GM23338 (cell line): ENCODE measurements at places on chromosomes 11 and 22. TPM values are rescaled to one million over a fixed set of nuclear protein-coding genes. Genes with fewer than 3 reads are reported as not detected.

DNA sequence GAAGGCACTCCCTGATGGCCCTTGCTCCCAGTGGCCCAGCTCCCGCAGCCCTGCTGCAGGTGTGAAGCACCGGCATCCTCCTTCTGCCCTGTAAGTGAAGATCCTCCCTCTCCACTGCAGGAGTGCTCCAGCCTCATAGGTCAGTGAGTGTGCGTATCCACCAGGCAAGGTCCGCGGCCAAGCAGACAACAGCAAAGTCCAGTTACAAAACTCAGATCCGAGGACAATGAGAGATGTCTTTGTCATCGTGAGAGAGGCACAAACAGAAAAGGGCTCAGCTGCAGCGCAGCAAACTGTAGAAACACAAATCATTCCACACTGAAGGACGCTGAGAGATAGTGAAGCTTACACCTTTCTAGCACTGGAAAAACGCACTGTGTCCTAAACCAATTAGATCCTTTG lies 46.1 kb downstream of the MYH9 start:
- DNase-seq, result no peak

The ASPHD2 gene
- 6.0 and 8.3 TPM in 2 replicates for polyA plus RNA-seq

DNA sequence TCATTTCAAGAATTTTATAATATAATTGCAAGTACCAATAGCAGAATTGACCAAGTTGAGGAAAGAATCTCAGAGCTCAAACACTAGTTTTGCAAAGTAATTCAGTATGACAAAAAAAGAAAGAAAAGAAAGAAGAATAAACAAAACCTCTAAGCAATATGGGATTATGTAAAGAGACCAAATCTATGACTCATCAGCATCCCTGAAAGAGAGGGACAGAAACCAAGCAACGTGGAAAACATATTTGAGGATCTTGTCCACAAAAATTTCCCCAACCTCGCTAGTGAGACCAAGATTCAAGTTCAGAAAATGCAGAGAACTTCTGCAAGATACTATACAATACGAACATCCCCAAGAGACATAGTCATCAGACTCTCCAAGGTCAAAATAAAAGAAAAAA lies 203.7 kb upstream of the DDI1 start:
- no peak for DNase-seq

The NXPE1 gene
- polyA plus RNA-seq, result not detected in 2 replicates

DNA sequence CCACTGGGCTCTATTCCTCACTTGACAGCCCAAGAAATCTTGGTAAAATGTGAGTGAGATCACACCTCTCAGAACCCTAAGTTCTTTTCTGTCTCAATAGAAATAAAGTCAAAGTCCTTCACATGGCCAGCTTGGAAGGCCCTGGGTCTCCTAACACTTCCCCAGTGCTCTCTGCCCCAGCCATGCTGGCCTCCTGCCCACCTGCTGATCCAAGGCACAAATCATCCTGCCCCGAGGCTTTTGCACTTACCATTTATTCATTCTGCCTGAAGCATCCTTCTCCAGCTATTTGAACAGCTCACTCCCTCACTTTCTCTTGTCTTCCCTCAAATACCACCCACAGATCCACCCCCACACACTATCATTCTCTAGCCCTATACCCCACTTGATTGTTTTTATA lies 26.4 kb downstream of the ISX start:
- no peak for DNase-seq

GRCh38 chr22:41110968-41111367 lies 18.6 kb downstream of the EP300 start:
- no peak for DNase-seq

DNA sequence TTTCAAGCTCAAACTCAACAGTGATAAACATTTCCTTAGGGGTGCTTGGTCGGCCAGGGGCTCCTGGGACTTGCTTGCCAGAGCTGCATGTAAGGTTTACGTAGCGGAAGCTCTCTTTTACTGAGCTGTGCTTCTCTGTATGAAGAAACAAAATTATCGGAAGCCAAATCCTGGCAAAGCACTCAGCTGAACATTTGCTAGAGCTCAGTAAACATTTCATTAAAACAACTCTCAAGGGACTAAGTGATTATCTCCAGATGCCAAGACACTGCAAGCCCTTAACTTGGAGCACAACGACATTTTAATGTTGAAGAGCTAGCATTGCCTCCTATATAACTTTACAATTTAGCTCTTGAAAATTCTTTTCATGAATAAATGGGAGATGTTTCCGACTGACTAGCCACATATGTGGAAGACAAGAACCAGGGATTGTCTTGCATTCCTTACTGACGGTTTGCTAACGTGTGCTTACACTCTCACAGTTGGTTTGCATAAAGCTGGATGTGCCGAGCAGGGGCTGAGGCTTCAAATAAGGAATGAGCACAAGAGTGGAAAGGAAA lies 43.4 kb downstream of the SCUBE2 start:
- peak; percentile 22 for DNase-seq

The CTTN gene
- 148 and 163 TPM in 2 replicates for polyA plus RNA-seq

The RTN4RL2 gene
- polyA plus RNA-seq, result 13.1 and 13.9 TPM in 2 replicates

- DNase-seq, result peak; percentile 14
Measured at GRCh38 chr11:110044226-110044968, 48.8 kb upstream of the ZC3H12C start.

- DNase-seq, result peak; percentile 83
Measured at GRCh38 chr11:114026355-114026754, 33.2 kb upstream of the ZBTB16 start.

- no peak for DNase-seq
Measured at GRCh38 chr11:111305876-111306275, 7.5 kb downstream of the POU2AF3 start.

DNA sequence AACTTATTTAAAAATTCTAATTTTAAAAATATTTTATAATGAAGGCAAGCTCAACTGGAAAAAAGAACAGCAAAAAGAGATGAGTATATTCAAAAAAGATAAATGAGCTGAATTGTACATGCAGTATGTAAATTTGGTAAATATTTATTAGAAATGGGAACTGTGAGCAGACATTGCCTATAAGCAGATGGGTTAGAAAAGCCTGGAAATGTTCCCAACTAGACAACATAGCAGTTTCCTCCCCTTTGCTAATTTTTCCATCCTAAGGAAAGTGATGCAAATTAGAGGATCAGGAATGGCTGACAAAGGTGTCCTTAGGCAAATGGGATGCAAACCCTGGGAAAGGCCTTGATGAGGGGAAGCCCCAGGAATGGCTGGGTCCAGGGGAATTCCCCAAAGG lies 37.2 kb downstream of the TP53I11 start:
- DNase-seq, result no peak

The MGAT3 gene
- polyA plus RNA-seq, result 1.6 and 1.7 TPM in 2 replicates

DNA sequence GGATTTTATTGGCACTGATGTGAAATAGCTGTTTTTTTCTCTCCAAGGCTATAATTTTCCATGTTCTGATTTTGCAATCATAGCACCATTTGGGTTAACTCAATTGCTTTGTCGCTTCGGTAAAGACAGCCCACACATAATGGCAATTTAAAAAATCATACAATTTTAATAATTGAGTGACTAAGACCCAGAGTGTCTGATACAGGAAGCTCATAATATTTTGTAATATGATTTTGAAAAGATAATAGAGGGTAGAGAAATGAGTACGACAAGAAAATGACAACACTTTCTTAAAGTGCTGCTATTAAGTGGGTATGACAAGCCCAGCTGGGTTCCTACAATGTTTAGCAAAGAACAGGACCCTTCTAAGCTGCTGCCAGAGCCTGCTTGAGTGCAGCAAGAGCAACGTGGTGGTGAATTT lies 439.1 kb downstream of the METTL15 start:
- DNase-seq, result no peak

DNA sequence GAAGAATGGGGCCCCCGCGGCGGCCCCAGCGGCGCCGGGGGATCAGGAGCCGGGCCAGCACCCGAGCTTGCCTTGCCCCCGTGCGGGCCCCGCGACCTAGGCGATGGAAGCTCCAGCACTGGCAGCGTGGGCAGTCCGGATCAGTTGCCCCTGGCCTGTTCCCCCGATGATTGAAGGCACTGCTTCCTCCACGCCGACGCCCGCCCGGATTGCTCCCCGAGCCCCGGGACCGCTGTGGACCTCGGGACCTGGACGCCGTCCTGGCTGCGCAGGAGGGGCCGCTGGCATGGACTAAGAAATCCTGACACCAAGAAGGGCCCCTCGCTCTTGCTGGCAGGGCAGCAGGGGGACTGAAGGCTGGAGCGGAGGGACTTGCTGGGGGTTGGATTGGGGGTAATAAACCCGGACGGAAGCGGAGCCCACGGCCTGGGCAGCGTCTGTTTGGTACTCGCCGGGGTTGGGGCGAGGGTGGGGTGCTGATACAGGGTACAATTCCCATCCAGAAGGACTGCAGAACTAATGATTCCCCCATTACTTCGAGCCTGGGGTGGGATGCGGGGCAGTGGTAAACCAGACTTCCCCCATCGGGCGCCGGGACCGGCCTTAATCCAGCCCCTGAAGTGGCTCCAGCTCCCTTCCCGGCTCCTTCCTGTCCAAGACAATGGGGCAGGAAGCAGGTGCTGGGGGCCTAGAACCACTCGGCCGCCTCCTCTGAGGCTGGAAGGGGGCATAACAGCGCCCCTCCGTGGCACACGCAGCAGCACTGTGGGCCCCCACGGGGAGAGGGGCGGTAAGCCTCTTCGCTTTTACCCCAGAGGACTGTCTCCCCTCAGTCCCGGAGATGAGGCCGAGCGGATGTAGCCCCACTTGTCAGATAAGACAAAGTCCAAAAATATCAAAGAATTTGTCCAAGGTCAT lies 1.0 kb downstream of the CCDC85B start:
- DNase-seq, result peak; percentile 83

The KCNK7 gene
- polyA plus RNA-seq, result 0.24 and 0.60 TPM in 2 replicates

The MISFA gene
- 5.1 and 7.9 TPM in 2 replicates for polyA plus RNA-seq

DNA sequence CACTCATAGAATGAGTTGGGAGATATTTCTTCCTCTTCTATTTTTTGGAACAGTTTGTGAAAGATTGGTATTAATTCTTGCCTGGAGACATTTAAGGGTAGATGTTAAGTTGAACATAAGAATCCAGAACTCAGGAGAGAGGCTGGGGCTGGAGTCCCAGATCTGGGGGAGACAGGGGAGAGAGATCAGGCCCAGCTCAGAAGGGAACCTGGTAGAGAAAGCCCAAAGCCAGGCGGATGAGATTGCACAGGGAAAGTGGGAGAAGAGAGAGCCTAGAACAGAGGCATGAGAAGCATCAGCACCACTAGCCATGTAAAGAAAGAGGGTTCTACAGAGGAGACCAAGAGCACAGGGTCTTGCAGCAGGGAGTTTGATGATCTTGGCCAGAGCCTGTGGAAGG lies 13.0 kb upstream of the GNAZ start:
- no peak for DNase-seq

GRCh38 chr11:72635933-72636332 lies 38.3 kb downstream of the PDE2A start:
- DNase-seq, result peak; percentile 59

- no peak for DNase-seq
Measured at GRCh38 chr11:16215352-16215751, 141.0 kb downstream of the SOX6 start.

DNA sequence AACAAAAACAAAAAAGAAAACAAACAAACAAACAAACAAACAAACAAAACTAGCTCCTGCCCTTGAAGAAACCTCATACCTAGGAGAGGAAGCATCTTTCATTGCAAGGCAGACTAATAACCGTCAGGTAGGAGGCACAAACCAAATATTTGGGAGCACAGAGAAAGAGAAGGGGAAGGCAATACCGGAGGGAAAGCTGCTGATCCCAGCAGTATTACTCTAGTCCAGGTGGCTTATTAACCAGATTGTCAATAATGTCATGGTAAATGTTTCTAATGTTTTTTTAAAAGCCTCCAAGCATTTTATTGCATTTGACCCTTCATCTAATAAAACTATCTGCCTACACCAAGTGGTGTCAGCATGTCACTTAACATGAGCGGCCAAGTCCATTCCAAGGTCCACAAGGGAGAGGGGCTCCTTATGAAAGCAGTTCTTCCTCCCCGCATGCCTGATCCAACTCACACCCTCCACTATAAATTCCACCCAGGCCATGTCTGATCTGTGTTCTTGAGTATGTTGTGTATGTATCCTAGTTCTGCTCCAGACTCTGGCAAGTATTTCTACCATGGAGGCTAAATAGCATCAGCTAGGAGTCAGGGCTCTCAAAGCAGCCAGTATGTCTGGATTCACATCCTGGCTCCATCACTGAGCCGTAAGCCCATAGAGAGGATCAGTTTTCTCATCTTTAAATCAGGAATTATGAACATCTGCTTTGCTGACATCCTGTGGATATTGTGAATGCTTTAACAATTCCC lies 208.1 kb upstream of the TENM4 start:
- DNase-seq, result no peak

The TRAPPC4 gene
- 118 and 142 TPM in 2 replicates for polyA plus RNA-seq

The SYCE3 gene
- polyA plus RNA-seq, result not detected in 2 replicates

DNA sequence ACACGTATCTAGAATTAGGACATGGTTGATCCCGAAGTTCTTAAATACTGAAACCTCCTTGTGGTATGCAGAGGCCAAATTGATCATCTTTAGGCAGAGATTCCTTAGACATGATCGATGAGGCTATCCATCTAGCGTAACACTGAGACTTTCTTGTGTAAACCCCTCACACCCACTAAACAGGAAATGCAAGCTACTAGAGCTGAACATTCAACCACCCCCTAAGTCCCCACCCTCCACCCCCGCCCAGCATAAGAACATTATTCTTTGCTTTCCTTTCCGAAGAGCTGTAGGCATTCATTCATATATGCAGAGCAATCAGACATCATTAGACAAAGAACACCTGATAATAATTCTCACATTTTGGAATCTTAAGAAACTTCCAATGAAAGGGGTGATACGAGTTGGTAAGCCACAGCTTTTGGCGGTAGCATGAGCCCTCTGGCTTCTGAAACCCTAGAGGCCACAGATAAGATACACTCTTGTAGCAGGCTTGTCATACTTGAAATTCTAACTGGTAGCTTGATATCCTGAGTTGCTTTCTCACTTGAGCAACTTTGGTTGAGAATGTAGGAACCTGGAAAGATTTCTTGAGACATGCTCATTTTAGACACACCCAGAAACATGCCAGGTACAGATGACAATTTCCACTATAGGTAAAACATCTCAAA lies 42.2 kb downstream of the FLI1 start:
- DNase-seq, result no peak

DNA sequence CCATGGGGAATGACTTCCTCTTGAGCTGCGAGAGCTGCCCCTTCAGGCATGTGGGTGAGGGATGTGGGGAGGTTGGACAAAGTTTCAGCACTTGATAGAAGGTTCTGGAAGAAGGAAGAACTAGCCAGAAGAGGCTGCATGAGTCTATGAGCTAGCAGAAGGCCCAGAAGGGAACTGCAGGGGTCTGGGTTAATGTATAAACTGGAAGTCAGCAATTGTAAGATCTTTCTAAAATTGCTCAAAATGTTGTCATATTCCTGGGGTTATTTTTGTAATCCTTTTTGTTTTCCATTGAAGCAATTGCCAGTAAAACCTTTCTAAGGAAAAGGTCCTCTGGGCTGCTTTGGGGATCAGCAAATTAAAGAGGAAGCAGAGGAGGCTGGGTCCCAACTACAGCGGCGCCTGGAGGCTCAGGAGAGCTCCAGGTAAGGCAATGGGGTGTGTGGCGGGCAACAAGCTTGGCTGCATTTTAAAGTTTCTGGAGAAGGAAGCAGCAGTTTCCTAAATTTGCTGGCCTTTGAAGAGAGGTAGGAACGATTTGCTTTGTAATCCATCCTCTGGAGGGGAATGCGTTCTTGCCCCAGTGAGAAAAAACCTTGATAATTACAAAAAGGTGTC lies 29.2 kb downstream of the ADAMTS15 start:
- no peak for DNase-seq

The MMP27 gene
- polyA plus RNA-seq, result not detected in 2 replicates

The FXYD2 gene
- 0.12 and 1.4 TPM in 2 replicates for polyA plus RNA-seq

The MS4A4E gene
- not detected in 2 replicates for polyA plus RNA-seq

GRCh38 chr22:32202539-32203180 lies 2.2 kb downstream of the RFPL2 start:
- DNase-seq, result peak; percentile 84

The PLEKHA7 gene
- polyA plus RNA-seq, result 8.1 and 9.7 TPM in 2 replicates
